Stimulated activated CD8-positive, alpha-beta memory T cell treated with anti-CD3 and anti-CD28 coated beads, Interleukin-4, amount 100 ng/mL, for 4 hours (primary cell): ENCODE measurements at places on chromosomes 1 and 21.

DNA sequence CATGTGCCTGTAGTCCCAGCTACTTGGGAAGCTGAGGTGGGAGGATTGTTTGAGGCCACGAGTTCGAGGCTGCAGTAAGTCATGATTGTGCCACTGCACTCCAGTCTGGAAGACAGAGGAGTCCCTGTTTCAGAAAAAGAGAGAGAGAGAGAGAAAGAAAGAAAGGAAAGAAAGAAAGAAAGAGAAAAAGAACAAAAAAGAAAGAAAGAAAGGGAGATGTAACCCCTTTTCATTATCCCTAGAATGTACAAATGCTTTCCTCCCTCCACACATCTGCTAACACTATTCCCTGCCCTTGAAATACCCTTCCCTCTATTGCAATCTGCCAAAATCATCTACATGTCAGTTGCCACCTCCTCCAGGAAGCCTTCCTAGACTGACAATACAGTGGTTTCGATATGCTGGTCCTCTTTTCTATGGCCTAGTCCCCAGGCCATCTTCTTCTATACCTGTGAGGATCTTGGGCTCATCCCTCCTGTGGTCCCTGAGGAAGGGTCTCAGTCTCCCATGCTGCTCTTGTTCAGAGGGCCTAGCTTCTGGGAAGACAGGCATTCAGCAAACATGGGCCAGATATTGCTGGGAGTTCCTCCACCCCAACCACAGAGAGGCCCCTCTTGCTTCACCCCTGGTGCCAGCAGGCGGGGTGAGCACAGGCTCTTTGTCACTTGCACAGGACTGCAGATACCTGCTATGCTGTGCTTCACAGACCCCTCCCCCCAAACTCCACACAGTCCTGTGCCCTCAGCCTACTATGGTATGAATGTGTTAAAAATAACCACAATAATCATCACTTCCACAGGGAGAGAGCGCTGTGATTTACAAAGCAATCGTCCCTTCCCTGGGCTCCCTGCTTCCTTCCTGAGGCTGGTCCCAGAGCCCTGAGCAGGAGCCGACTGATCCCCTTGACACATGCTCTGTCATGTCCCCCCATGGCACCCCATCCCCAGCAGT, 14.1 kb downstream of the ADGRB2 start:
- DNase-seq, result no peak

- DNase-seq, result no peak
Observed at GRCh38 chr21:36004441-36004840, 55.9 kb downstream of the SETD4 start.

DNA sequence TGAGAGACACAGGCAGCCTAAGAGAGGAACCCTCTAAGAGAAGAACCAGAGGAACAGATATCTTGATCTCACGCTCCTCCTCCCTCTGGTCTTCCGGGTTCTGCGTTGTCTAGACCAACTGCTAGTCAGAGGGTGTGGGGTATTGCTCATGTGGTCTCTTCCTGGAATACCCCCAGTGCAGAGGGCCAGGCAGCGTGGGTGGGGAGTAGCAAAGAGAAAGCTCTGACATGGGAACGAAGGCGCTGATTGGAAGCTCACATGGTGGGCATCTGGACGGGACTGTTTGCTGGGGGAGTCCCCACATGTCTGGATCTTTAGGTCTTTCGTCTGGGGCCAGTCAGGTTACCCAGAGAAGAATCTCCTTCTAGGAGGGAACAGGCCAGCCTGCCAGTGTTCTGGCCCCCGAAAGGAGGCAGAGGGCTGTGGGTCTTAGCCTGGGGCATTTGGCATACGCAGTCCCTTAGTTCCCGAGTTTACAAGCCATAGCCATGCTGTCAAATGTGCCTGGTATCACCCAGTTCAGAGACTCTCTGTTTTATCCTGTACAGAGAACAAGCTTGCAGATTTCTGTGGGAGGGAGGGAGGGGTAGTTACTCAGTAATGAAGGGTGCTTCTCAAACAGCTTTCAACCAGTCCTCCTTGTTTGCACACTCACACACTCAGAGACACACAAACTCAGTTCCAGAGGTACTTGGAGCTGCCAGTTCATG, 18.3 kb upstream of the IL6R start:
- peak; percentile 77 for DNase-seq

DNA sequence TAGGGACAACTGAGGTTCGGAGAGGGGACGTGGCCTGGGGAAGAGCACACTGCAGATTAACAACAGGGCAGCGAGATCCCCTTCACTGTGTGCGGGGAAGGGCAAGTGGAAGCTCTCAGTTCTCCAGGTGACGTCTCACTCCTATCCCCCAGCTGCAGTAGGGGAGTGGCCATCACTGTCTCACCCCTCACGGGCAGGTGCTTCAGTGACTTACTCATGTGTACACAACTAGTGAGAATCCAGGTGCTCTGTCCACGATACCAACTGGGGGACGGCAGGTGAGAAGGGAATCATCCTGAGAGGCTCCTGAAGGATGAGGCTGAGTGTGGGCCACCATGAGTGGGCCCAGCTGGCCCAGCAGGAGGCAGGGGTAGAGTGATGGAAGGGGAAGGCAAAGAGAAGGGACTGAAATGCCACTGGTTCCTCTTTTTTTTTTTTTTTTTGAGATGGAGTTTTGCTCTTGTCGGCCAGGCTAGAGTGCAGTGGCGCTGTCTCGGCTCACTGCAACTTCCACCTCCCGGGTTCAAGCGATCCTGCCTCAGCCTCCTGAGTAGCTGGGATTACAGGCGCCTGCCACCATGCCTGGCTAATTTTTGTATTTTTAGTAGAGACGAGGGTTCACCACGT, 25.9 kb downstream of the RHBG start:
- DNase-seq, result no peak

GRCh38 chr1:234769986-234770795, 160.2 kb upstream of the IRF2BP2 start:
- DNase-seq, result no peak

GRCh38 chr1:2289607-2290006, 61.5 kb downstream of the SKI start:
- no peak for DNase-seq

DNA sequence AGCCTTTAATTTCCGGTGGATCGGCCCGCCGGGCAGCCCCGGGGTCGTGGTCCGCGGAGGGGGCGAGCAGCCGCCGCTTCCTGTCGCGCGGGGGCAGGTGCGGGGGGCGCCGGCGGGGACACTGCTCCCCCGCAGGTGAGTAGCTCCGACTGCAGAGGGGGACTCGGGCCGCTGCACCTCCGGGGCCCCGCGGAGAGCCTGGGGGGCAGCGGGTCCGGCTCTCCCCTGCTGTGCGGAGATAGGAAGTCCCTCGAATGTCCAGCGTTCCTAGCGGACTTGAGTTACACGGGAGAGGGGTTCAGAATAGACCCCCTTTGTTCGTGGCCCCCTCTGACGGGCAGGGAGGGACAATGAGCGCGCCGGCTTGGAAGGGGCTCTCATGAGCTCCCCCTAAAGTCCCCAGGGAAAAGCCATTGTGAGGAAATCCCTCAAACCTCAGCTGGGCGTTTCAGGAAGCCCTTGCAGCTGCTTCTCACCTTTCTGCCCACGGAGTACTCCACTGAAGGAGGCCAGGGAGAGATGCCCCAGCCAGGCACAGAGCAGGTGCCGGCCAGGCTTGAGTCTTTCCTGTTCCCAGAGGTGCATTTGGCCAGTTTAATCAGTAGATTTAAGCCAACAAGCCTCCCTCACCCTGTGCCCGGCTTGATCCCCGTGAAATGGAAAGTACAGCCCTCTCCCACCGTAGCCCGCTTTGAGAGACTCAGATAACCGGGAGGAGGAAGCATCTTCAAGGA, 925 bp downstream of the PDE9A start:
- DNase-seq, result no peak

- no peak for DNase-seq
Observed at GRCh38 chr1:114154963-114155322, 1.3 kb upstream of the SYT6 start.

- no peak for DNase-seq
Observed at GRCh38 chr1:13652238-13652637, 47.8 kb upstream of the PRDM2 start.

DNA sequence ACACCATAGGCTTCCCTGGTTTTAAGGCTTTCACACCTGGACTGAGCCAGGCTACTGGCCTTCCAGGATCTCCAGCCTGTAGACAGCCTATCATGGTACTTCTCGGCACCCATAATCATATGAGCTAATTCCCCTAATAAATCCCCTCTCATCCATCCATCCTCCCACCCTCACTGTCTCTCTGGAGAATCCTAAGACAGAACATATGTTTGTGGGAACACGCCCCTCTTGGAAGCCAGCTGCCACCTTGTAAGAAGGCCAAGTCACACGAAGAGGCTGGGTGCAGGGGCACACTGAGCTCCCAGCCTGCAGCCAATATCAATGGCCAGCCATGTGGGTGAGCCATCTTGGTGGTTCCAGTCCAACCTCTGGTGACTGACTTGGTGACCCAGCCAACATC, 7.4 kb downstream of the CLCC1 start:
- no peak for DNase-seq

- no peak for DNase-seq
Observed at GRCh38 chr1:214027498-214027897, 39.7 kb downstream of the PROX1 start.

DNA sequence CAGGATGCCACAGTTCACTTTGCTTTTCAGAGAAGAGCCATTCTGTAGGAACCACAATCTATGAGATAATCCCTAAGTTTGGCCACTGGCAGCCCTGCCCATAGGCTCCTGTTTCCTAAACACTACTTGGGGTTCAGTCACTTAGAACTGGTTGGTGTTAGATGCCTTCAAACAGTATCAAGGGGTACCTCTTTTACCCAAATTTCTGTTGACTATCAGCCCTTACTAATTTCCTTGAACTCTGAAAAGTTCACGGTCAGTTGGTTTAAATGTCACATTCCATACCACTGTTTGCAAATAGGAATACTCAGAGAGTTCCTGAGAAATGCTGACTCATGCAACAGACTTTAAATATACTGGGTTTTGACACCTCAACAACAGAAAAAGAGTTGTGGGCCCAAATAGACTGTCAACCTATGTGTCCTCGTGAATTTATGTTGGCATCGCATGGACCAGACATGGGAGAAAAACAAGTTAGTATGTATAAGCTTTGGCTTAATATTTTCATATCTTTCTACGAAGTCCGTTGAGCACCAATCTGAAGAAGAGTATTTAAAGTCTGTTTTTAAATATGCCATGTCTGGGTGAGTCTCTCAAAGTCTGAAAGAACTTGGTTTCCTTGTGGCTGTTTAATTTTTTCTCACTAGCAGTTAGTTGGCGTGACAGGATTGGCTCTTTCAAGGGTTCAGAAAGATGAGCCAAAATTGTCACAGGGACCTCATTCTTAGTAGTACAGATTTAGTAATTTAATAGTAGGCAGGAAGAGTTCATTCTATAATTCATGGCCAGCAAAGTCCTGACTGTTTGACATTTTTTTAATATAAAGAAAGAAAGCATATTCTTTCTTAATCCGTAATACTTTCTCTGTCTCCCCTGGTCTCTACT, 56.5 kb upstream of the ZNF326 start:
- no peak for DNase-seq

GRCh38 chr1:24743404-24744211, 1.6 kb upstream of the CLIC4 start:
- no peak for DNase-seq

- no peak for DNase-seq
Observed at GRCh38 chr1:166969074-166969677, 6.2 kb downstream of the ILDR2 start.

GRCh38 chr1:5084676-5085075, 430.3 kb downstream of the AJAP1 start:
- no peak for DNase-seq

DNA sequence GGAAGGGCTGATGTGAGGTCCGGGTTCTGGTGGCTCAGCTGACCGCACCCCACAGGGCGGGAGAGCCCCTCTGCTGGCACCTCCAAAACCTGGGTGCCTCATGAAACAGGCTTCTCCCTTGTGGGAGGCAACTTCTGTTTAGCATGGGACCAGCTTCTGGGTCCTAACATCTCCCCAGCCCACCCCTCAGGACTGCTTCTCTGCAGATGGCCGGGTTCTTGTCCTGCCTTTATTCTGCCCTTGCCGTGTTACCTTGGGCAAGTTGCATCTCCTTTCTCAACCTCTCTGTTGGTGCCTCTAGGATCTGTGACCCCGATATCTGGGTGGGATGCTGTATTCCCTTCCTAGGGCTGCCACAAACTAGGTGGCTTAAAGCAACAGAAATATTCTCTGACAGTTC, 15.0 kb upstream of the TTC22 start:
- no peak for DNase-seq

DNA sequence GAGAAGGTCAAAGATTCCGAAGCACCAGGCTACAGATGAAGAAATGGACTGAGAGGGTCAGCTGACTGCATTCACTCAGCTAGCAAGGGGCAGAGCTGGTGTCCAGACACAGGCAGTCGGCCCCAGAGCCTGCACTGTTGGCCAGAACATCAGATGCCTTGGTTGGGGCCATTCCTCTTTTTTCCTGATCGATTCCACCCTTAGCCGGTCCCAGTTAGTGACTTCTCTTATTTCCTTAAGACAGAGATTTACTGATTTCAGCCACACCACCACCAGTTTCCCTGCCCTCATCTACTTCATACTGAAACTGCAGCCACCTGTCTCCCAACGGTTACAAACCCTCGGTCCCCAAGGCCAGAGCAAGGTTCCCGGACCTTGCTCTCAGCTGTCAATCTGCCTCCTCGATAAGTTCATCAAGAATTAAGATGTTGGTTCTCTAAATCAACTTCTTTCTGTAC, 11.5 kb downstream of the CD58 start:
- no peak for DNase-seq

- no peak for DNase-seq
Observed at GRCh38 chr1:187490266-187490665, 661.5 kb downstream of the PLA2G4A start.

DNA sequence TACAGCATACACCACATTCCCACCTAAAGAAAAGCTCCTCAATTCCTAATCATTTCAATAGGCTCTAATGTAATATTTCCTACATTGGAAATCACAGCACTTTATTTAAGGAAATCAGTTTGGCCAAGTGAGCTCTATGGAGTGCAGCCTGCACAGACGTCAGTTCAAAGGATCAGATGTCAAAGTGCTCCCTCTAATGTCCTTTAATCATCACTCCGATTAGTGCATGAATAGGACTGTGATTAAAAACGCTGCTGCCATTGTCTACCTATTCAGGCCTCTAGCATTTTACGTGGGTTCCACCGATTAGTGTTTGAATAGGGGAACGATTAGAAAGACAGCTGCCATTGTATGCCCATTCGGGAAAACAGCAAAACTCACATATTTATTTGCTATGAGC, 50.2 kb downstream of the DPYD start:
- DNase-seq, result no peak

DNA sequence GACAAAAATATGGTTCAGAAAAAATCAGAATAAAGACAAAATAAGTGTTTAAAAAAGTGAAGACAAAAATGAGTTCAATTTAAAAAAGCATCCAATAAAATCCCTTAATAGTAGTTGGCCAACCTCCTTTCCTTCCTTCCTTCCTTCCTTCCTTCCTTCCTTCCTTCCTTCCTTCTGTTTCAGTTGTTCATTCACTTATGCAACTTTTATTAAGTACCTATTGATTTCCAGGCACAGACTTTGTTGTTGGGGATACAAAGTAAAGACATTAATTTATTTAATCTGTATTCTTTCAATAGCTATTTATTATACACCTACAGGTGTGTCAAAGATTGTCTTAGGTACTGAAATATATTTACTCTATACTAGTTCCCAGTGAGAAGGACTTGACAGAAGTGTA, 2.4 kb upstream of the LIPI start:
- no peak for DNase-seq

- no peak for DNase-seq
Observed at GRCh38 chr1:49225464-49225863, 448.8 kb upstream of the BEND5 start.

- no peak for DNase-seq
Observed at GRCh38 chr1:185156288-185156853, 382 bp downstream of the TRMT1L start.
